Naive thymus-derived CD8-positive, alpha-beta T cell (primary cell): ENCODE measurements at places on chromosomes 7 and 10. TPM values are rescaled to one million over a fixed set of nuclear protein-coding genes. Genes with fewer than 3 reads are reported as not detected.

PNLIPRP2 gene
- not detected for polyA plus RNA-seq

RET gene
- polyA plus RNA-seq: not detected

ASIC3 gene
- not detected for polyA plus RNA-seq

SLC16A12 gene
- polyA plus RNA-seq: not detected

HIP1 gene
- 0.13 TPM for polyA plus RNA-seq

GRCh38 chr10:103155471-103156085 lies 37.5 kb downstream of the NT5C2 start:
- peaks cover 23% of the 10 kb centered on the region for H3K4me1 ChIP-seq
- no peaks in the 10 kb centered on the region for H3K27me3 ChIP-seq
- no peak overlapping the region for H3K27ac ChIP-seq
- DNase-seq: no peak

DNA sequence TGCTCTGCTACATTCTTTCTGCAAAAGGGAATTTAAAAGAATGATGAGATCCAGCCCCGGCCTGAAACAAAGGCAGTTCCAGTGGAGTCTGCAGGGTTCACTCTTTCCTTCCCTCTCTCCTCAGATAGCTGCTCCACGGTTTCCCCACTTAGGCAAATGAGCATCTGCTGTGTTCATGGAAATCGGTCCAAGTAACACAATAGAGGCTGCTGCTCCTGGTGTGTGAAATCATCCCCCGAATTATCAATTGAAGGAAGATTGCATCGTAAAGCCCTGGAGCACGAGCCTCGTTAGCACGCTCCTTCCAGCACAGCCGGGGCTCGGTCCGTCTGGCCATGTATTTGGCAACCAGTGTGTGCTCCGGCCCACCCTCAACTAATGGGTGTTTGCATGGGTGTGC lies 108.3 kb upstream of the DPP6 start:
- no peak for DNase-seq
- no peaks in the 10 kb centered on the region for H3K36me3 ChIP-seq
- no peaks in the 10 kb centered on the region for H3K27me3 ChIP-seq
- H3K4me1 ChIP-seq: no peaks in the 10 kb centered on the region

DNA sequence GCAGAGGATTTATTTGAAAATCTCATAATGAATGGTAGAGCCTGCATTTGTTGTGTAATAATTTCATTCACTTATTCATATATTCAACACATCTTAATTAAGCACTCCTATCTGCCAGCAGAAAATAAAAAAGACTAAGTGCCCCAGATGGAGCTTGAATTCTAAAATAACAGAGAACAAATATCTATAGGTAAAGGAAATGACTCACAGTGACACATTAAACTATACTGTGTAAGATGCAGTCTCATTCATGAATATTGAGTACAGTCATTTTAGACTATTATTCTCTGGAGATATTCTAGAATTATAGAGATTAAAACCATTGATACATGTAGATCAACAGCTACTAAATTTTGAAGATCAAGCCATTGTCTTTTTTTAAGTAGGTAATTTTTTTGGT lies 72.1 kb downstream of the PTPRZ1 start:
- no peak overlapping the region for H3K27ac ChIP-seq
- no peaks in the 10 kb centered on the region for H3K36me3 ChIP-seq
- no peak for DNase-seq
- H3K4me3 ChIP-seq: no peak overlapping the region

DNA sequence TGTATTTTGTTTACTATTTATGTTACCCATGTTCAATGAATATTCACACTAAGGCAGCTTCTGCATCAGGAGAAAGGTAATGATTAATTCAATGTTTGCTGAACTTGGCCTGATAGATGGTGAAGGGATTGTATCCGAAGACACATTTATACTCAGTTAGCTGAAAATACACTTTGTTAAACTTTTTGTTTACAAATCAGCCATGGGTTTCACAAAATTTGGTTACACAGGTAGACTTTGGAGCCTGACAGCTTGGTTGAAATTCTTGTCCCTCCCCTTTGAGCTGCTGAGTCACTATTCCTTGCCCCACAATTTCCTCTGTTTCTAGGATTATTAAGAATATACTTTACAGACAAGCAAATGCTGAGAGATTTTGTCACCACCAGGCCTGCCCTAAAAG lies 162.6 kb downstream of the PPP1R3A start:
- H3K4me3 ChIP-seq: no peak overlapping the region
- H3K27ac ChIP-seq: no peak overlapping the region
- no peak for DNase-seq
- H3K27me3 ChIP-seq: no peaks in the 10 kb centered on the region
- no peaks in the 10 kb centered on the region for H3K36me3 ChIP-seq

- H3K36me3 ChIP-seq: peaks cover 6% of the 10 kb centered on the region
- H3K4me1 ChIP-seq: peaks cover 28% of the 10 kb centered on the region
- H3K4me3 ChIP-seq: no peak overlapping the region
- no peak overlapping the region for H3K27ac ChIP-seq
Measured at GRCh38 chr10:97651773-97652172, 11.3 kb downstream of the PI4K2A start.

DNA sequence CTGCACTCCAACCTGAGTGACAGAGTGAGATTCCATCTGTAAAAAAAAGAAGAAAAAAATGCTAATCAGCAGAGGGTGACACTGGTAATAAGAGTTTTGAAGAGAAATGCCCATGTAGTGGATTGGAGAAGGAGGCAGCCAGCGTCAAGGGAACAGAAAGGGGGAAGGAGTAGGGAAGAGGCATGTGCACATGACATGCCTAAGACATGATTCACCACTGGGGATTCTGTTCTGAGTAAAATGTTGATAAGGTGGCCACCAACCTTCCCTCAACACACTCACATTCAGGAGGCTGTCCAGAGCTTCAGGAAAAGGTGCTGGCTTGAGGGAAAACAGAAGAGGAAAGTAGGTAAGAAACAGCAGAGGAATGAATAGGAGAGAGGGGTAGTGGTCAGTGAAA lies 39.9 kb downstream of the AKR1D1 start:
- H3K36me3 ChIP-seq: no peaks in the 10 kb centered on the region
- no peak overlapping the region for H3K4me3 ChIP-seq
- no peak for DNase-seq

- H3K36me3 ChIP-seq: no peaks in the 10 kb centered on the region
- no peak overlapping the region for H3K4me3 ChIP-seq
- H3K4me1 ChIP-seq: peaks cover 9% of the 10 kb centered on the region
- no peak for DNase-seq
- H3K27me3 ChIP-seq: peaks cover 19% of the 10 kb centered on the region
Measured at GRCh38 chr7:8258734-8259133, 3.2 kb downstream of the ICA1 start.
